ENCODE measurements at places on chromosomes 5 and 9. TPM values are rescaled to one million over a fixed set of nuclear protein-coding genes. Genes with fewer than 3 reads are reported as not detected.
A peak's percentile ranks its signal among the peaks of the same experiment; 100 is the strongest.

DNA sequence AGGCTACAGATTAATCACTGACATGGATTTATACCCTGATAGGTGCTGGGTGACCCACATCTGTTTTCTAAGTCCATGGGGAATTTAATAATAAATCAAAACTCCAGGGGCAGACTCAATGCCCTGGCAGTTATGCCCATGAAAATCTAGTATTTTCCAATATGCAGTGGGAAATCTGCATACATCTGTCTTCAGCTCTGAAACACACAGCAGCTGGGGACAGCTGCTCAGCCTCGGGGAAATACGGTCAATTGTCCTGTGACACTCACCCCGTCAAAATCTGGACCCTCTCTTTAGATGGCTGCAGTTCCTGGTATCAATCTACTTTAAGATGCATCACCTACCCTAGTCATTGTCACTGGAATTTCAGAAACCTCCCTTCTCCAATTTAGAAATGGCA, 12.7 kb upstream of the C1QTNF3 start:
- H3K27me3 ChIP-seq: no peaks in the 10 kb centered on the region
- no peak overlapping the region for H3K27ac ChIP-seq
- H3K36me3 ChIP-seq: no peaks in the 10 kb centered on the region
- H3K4me1 ChIP-seq: no peaks in the 10 kb centered on the region
- DNase-seq: no peak

- no peak for DNase-seq
- no peak overlapping the region for H3K27ac ChIP-seq
- H3K27me3 ChIP-seq: peaks cover 29% of the 10 kb centered on the region
- H3K4me1 ChIP-seq: peaks cover 5% of the 10 kb centered on the region
- H3K4me3 ChIP-seq: no peak overlapping the region
- no peaks in the 10 kb centered on the region for H3K36me3 ChIP-seq
These were observed 223.3 kb downstream of the MEF2C start for GRCh38 chr5:88659529-88660263.

GRCh38 chr5:98700730-98701129, 72.7 kb upstream of the RGMB start:
- H3K4me1 ChIP-seq: no peaks in the 10 kb centered on the region
- H3K27ac ChIP-seq: no peak overlapping the region
- no peak overlapping the region for H3K4me3 ChIP-seq

DNA sequence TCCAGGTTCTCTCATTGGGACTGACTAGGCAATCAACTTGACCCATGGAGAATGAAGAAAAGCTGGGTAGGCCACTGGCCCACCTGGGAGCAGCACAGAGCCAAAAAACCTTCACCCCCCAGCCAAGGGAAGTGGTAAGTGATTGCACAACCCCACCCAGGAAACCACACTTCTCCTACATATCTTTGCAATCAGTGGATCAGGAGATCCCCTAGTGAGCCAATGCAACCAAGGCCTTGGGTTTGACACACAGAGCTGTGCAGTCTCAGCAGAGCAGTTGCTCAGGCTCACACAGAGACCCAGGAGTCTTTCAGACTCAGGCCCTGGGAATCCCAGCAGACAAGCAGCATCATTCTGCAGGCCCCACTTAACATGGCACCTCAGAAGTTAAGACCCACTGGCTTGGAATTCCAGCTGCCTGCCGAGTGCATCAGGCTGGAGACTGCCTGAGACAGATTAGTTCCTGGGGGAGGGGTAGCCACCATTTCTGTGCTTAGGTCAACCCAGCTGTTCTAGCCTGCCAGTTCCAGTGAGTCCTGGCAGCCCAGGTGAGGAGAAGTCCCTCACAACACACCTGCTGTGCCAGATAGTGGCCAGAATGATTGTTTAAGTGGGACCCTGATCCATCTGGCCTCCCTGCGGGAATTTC, 136.4 kb downstream of the SAXO1 start:
- H3K27ac ChIP-seq: no peak overlapping the region
- H3K4me1 ChIP-seq: no peaks in the 10 kb centered on the region
- H3K4me3 ChIP-seq: no peak overlapping the region
- H3K27me3 ChIP-seq: no peaks in the 10 kb centered on the region
- H3K36me3 ChIP-seq: no peaks in the 10 kb centered on the region

- H3K27ac ChIP-seq: peak within 1 kb of the TSS; percentile 93
- DNase-seq: no peak
- H3K4me1 ChIP-seq: peaks cover 61% of the 10 kb centered on the region
- no peaks in the 10 kb centered on the region for H3K27me3 ChIP-seq
- no peaks in the 10 kb centered on the region for H3K36me3 ChIP-seq
These were observed at the start of gene ANXA1 for GRCh38 chr9:73151653-73152542. Gene ANXA1, plus strand, starts transcription at chr9:73151865. Its CDS starts 6,671 bp downstream, at chr9:73158536.

GRCh38 chr5:109105631-109106267, 304.0 kb downstream of the PJA2 start:
- H3K4me1 ChIP-seq: no peaks in the 10 kb centered on the region
- H3K27ac ChIP-seq: no peak overlapping the region
- H3K27me3 ChIP-seq: no peaks in the 10 kb centered on the region
- DNase-seq: no peak
- H3K4me3 ChIP-seq: no peak overlapping the region

DNA sequence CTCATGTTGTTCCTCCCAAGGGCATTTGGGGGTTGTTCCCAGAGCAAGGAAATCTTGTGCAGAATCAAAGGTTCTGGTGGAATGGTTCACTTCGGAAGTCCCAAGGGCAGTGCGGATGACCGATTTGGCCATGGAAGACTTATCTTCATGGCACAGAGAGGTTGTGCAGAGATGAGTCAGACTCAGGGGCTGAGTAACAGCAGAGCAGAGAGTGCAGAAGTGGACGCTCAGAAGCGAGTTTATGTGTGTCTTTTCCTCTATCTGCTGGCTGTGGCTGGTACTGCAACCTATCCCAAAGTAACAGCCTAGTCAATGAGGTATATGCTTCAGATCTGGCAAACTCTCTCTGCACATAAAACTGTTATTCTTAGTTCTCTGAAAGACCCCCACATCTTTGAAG, 118.1 kb downstream of the DPYSL3 start:
- H3K4me3 ChIP-seq: no peak overlapping the region
- no peak overlapping the region for H3K27ac ChIP-seq
- no peaks in the 10 kb centered on the region for H3K36me3 ChIP-seq
- H3K27me3 ChIP-seq: no peaks in the 10 kb centered on the region
- DNase-seq: no peak
- no peaks in the 10 kb centered on the region for H3K4me1 ChIP-seq

GRCh38 chr5:157188270-157188669, 7.6 kb downstream of the ITK start:
- no peak for DNase-seq
- peaks cover 80% of the 10 kb centered on the region for H3K4me1 ChIP-seq
- H3K4me3 ChIP-seq: peak overlapping the region; percentile 44
- peaks cover 25% of the 10 kb centered on the region for H3K36me3 ChIP-seq

DNA sequence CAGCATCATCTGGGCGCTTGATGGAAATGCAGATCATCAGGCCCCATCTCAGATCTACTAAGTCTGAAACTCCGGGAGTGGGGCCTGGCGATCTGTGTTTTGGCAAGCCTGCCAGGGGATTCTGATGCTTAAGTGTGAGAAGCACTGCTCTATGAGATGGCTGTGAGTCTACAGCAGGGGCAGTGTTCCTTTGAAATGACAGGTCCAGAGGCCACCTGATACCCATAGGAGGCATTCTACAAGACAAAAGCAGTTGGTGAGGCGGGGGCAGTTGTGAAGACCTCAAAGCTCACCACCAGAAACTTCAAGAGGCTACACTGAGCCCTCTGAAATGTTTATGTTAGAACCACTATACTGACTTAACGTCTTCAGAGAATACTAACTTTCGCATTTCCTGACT, 86.9 kb upstream of the SPATA31D4 start:
- no peaks in the 10 kb centered on the region for H3K4me1 ChIP-seq
- no peak for DNase-seq
- no peak overlapping the region for H3K4me3 ChIP-seq
- H3K36me3 ChIP-seq: no peaks in the 10 kb centered on the region
- no peak overlapping the region for H3K27ac ChIP-seq

- no peaks in the 10 kb centered on the region for H3K36me3 ChIP-seq
- H3K4me3 ChIP-seq: no peak overlapping the region
- H3K27me3 ChIP-seq: no peaks in the 10 kb centered on the region
These were observed 74.2 kb upstream of the TUSC1 start for GRCh38 chr9:25752398-25752797.

GRCh38 chr9:116501871-116502270, 185.2 kb upstream of the TRIM32 start:
- H3K4me1 ChIP-seq: no peaks in the 10 kb centered on the region
- no peak overlapping the region for H3K4me3 ChIP-seq
- no peaks in the 10 kb centered on the region for H3K36me3 ChIP-seq

GRCh38 chr5:79526928-79527327, 13.0 kb upstream of the HOMER1 start:
- H3K4me3 ChIP-seq: no peak overlapping the region
- no peak overlapping the region for H3K27ac ChIP-seq
- H3K4me1 ChIP-seq: no peaks in the 10 kb centered on the region
- DNase-seq: no peak
- H3K27me3 ChIP-seq: no peaks in the 10 kb centered on the region
- no peaks in the 10 kb centered on the region for H3K36me3 ChIP-seq

- DNase-seq: no peak
- H3K4me1 ChIP-seq: no peaks in the 10 kb centered on the region
- no peaks in the 10 kb centered on the region for H3K36me3 ChIP-seq
- no peak overlapping the region for H3K27ac ChIP-seq
- no peaks in the 10 kb centered on the region for H3K27me3 ChIP-seq
- H3K4me3 ChIP-seq: no peak overlapping the region
These were observed 10.6 kb downstream of the PDE8B start for GRCh38 chr5:77221115-77221514.

DNA sequence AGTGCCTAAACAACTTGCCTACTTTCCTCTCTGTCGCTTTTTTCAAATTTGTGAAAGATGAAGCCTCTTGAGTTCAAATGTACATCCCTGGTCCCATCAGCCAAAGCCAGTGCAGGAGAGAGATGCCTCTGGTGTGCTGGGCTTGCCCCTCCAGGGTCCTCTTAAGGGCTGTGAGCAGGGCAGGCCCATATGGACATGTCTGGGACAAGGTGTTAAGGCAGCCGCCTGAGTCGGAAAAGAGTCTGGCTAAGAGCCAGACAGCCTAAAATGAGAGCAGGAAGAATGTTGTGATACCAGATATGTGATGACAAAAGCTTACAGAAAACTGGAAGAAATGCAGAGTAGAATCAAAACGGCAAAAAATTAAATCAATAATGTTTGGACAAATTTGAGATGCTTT, 72.5 kb downstream of the APTX start:
- no peaks in the 10 kb centered on the region for H3K36me3 ChIP-seq
- H3K4me3 ChIP-seq: no peak overlapping the region
- H3K27ac ChIP-seq: no peak overlapping the region
- H3K27me3 ChIP-seq: no peaks in the 10 kb centered on the region
- no peak for DNase-seq

- no peak overlapping the region for H3K27ac ChIP-seq
- H3K36me3 ChIP-seq: peaks cover 13% of the 10 kb centered on the region
- no peak overlapping the region for H3K4me3 ChIP-seq
- H3K4me1 ChIP-seq: peaks cover 28% of the 10 kb centered on the region
- DNase-seq: no peak
- H3K27me3 ChIP-seq: no peaks in the 10 kb centered on the region
These were observed 8.5 kb downstream of the GOLPH3 start for GRCh38 chr5:32165597-32165996.

DNA sequence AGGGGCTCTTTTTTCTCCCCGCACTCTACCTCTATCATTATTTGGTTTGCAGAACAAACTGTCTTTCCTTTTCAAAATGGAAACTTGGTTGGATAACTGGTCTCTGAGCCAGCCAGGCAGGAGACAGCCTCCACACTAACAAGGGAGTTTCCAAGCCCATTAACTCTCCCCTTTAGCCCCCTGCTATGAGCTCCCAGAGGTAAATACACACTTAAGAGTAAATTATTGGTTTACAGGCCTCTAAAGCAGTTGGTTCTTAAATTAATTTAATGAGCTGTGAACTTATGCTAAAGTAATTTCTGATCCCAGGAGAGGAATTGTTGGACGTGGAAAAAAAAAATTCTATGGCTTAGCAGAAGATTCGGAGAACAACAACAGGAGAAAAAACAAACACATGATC, 30.3 kb downstream of the EPB41L4A start:
- no peaks in the 10 kb centered on the region for H3K27me3 ChIP-seq
- no peak overlapping the region for H3K4me3 ChIP-seq
- no peak for DNase-seq
- no peaks in the 10 kb centered on the region for H3K4me1 ChIP-seq

DNA sequence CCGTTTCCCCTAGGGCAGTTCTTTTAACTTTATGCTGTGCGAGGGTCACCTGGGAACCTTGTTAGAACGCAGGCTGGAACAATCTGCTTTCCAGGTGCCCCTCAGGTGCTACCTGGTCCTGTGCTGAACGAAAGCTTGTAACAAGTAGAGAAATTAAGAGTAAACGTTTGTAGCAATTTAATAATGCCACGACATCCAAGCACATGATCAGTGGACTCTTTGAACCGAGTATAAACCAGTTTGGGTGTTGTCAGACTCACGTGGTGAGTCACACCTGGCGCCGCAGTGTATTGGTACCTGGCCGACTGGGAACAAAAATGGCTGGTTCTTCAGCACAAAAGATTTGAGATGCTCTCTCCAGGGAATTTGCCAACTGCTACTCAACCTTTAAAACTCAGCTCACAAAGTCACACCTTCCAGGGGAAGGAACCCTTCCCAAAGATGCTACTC, 926 bp upstream of the MYO10 start:
- no peak for DNase-seq
- H3K27me3 ChIP-seq: peaks cover 8% of the 10 kb centered on the region
- no peaks in the 10 kb centered on the region for H3K36me3 ChIP-seq
- H3K4me3 ChIP-seq: no peak overlapping the region

DNA sequence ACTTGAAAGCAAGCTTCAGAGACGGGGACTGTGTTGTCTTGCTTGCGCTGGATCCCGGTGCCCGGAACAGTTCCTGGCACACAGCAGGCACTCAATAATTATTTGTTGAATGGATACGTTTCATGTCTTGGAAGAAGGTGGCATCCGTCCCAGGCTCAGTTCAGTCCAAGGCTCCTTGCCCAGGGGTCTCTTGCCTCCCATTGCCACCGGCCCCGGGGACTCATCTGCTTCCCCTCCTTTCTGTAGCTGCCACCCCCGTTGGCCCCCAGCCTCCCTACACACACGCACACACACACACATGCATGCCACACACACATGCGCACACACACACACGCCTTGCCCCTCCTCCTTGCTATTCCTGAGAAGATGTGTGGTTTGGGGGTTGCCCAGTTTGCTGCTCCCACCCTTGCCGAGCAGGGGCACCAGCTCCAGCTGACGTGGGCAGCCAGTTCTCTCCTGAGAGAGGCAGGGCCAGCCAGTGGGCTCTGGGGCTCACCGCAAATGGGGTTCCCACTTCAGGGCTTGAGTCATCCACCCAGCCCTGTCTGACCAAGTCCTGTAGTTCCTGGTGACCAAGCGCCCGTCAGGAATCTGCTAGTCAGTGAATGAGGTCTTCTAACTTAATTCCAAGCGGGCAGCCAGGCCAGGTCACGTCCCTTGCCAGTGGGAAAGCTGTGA, 41.8 kb downstream of the HK3 start:
- no peaks in the 10 kb centered on the region for H3K4me1 ChIP-seq
- peaks cover 5% of the 10 kb centered on the region for H3K27me3 ChIP-seq
- no peak overlapping the region for H3K27ac ChIP-seq
- DNase-seq: no peak
- H3K36me3 ChIP-seq: no peaks in the 10 kb centered on the region

- H3K4me3 ChIP-seq: no peak overlapping the region
- no peaks in the 10 kb centered on the region for H3K36me3 ChIP-seq
- H3K4me1 ChIP-seq: no peaks in the 10 kb centered on the region
- no peaks in the 10 kb centered on the region for H3K27me3 ChIP-seq
- DNase-seq: no peak
These were observed 9.2 kb downstream of the KLF4 start for GRCh38 chr9:107480386-107480789.

ADAMTS2 gene
- total RNA-seq: not detected

DAB2IP gene
- total RNA-seq: 0.15 TPM

CTXN3 gene
- not detected for total RNA-seq

SPATA31C1 gene
- not detected for total RNA-seq

IFNB1 gene
- not detected for total RNA-seq

PALM2AKAP2 gene
- not detected for total RNA-seq

SLC34A3 gene
- not detected for total RNA-seq

DTWD2 gene
- 3.7 TPM for total RNA-seq

DMGDH gene
- total RNA-seq: not detected
